ENCODE measurements at places on chromosomes 7 and 10. TPM values are rescaled to one million over a fixed set of nuclear protein-coding genes. Genes with fewer than 3 reads are reported as not detected.

GRCh38 chr7:40493609-40494051 is 358.8 kb downstream of the SUGCT start:
- no peak for DNase-seq
- no peak overlapping the region for H3K4me3 ChIP-seq
- H3K36me3 ChIP-seq: no peaks in the 10 kb centered on the region
- H3K27ac ChIP-seq: no peak overlapping the region
- no peaks in the 10 kb centered on the region for H3K4me1 ChIP-seq

- H3K27me3 ChIP-seq: no peaks in the 10 kb centered on the region
- H3K27ac ChIP-seq: peak overlapping the region; percentile 85
- H3K4me1 ChIP-seq: peaks cover 38% of the 10 kb centered on the region
- DNase-seq: peak; percentile 50
- no peaks in the 10 kb centered on the region for H3K36me3 ChIP-seq
- peak overlapping the region; percentile 30 for H3K4me3 ChIP-seq
These were observed 47.2 kb downstream of the PWWP2B start for GRCh38 chr10:132443983-132444876.

OR2A5 gene
- not detected for total RNA-seq

GRCh38 chr10:70830164-70830563 is 14.4 kb downstream of the SGPL1 start:
- H3K27me3 ChIP-seq: no peaks in the 10 kb centered on the region
- H3K36me3 ChIP-seq: peaks cover 7% of the 10 kb centered on the region

CNNM1 gene
- total RNA-seq: 0.57 TPM

SFTPA1 gene
- total RNA-seq: not detected

- H3K4me1 ChIP-seq: peaks cover 9% of the 10 kb centered on the region
- no peak overlapping the region for H3K27ac ChIP-seq
- DNase-seq: no peak
- H3K27me3 ChIP-seq: no peaks in the 10 kb centered on the region
- H3K36me3 ChIP-seq: no peaks in the 10 kb centered on the region
- H3K4me3 ChIP-seq: no peak overlapping the region
These were observed 544.2 kb downstream of the CNTNAP2 start for GRCh38 chr7:146660839-146661238.

- no peak overlapping the region for H3K4me3 ChIP-seq
- H3K36me3 ChIP-seq: no peaks in the 10 kb centered on the region
- no peak for DNase-seq
- H3K4me1 ChIP-seq: no peaks in the 10 kb centered on the region
These were observed 19.7 kb upstream of the SIRT1 start for GRCh38 chr10:67864607-67865371.

PTPRN2 gene
- 2.7 TPM for total RNA-seq

DNA sequence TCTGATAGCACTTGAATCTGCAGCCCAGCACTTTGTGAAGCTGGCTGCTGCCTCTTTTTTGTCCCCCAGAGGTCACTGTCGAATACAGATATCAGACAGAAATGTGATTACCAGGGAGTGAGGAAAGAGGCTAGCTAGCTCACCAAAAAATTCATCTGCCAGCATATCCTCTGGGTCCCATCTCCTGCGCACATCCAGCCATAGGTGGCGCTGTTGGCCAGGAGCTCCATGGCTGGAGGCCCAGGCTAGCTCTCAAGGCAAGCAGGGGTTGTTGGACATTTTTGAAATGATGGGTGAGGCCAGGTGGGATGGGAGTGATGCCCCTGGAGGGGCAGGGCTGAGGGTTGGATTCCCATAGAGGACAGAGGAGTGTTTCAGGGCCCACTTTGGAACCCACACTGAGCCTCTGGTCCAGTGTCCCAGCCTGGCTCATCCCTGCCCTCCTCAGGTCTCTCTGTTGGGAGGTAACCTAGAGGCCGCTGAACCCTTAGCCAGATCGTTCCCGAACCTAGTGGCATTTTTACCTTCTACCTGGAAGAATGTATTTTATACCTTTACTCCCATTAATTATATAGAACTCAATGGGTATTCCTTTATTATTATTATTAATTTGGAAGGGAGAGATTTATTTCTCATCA is 14.8 kb downstream of the DPCD start:
- H3K36me3 ChIP-seq: no peaks in the 10 kb centered on the region
- H3K27me3 ChIP-seq: no peaks in the 10 kb centered on the region
- DNase-seq: peak; percentile 78
- H3K4me3 ChIP-seq: no peak overlapping the region

FAM24B gene
- total RNA-seq: 13.9 TPM

WDR37 gene
- total RNA-seq: 31.9 TPM

GATA3 gene
- 52.0 TPM for total RNA-seq

GRCh38 chr10:130208807-130209206 is 72.6 kb downstream of the GLRX3 start:
- H3K4me1 ChIP-seq: no peaks in the 10 kb centered on the region
- no peak overlapping the region for H3K27ac ChIP-seq
- H3K4me3 ChIP-seq: no peak overlapping the region

ATOH7 gene
- not detected for total RNA-seq

GRCh38 chr10:117339578-117339977 is 35.7 kb downstream of the PDZD8 start:
- peaks cover 34% of the 10 kb centered on the region for H3K36me3 ChIP-seq
- peaks cover 23% of the 10 kb centered on the region for H3K4me1 ChIP-seq
- no peak for DNase-seq
- no peaks in the 10 kb centered on the region for H3K27me3 ChIP-seq

ACSL5 gene
- 57.8 TPM for total RNA-seq

- DNase-seq: peak; percentile 43
- H3K36me3 ChIP-seq: peaks cover 3% of the 10 kb centered on the region
- peak overlapping the region; percentile 70 for H3K4me3 ChIP-seq
- H3K27me3 ChIP-seq: peaks cover 84% of the 10 kb centered on the region
These were observed 9.0 kb downstream of the SKIDA1 start for GRCh38 chr10:21516242-21517131.

DNA sequence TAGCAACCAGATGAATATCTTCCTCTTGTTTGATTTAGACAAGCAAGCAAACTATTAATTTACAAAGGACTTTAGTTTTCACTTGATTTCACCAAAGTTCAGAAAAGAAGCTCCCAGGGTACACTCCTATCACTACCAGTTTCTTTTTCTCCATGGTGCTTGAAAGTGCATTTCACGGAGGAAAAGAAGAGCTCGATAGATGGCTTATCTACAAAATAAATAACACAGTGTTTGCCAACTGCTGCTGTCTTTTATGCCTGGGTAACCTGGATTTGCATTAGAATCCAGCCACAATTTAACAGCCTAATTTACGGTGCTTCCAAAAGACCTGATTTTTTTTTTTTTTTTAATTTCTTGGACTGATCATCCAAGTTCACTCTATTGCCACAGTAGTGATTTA is 275.7 kb downstream of the GPR37 start:
- no peaks in the 10 kb centered on the region for H3K4me1 ChIP-seq
- no peak overlapping the region for H3K4me3 ChIP-seq
- no peak overlapping the region for H3K27ac ChIP-seq
- H3K27me3 ChIP-seq: no peaks in the 10 kb centered on the region
- no peaks in the 10 kb centered on the region for H3K36me3 ChIP-seq

DRGX gene
- total RNA-seq: not detected

- H3K4me1 ChIP-seq: no peaks in the 10 kb centered on the region
- H3K36me3 ChIP-seq: no peaks in the 10 kb centered on the region
- no peak overlapping the region for H3K27ac ChIP-seq
- no peak for DNase-seq
These were observed 555.9 kb upstream of the DPP6 start for GRCh38 chr7:153496257-153496656.

Data from activated CD4-positive, alpha-beta T cell treated with anti-CD3 and anti-CD28 coated beads, Interleukin-2, amount 10 ng/mL, durations not matched to agents 7 days and 5 days (primary cell).